ENCODE measurements at places on chromosomes 6 and 20.

DNA sequence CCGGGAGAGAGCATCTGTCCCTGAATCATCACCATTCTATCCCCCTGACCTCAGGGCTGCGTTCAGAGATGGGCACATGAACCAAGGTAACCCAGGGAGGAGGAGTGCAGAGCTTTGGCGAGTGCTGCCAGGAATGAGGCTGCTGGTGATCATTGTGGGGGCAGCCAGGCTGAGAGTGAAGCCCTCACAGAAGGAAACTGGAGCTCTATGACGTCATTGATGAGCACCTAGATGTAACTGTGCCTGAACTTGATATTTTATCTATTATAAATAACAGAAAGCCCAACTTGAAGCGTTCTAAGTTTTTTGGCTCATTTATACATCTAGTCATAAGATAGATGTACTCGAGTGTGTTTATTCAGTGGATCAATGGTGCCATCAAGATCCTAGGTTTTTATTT lies 17.3 kb upstream of the TSHZ2 start:
- no peak for DNase-seq

GRCh38 chr20:31684153-31685015 lies 38.3 kb downstream of the BCL2L1 start:
- DNase-seq = no peak

DNA sequence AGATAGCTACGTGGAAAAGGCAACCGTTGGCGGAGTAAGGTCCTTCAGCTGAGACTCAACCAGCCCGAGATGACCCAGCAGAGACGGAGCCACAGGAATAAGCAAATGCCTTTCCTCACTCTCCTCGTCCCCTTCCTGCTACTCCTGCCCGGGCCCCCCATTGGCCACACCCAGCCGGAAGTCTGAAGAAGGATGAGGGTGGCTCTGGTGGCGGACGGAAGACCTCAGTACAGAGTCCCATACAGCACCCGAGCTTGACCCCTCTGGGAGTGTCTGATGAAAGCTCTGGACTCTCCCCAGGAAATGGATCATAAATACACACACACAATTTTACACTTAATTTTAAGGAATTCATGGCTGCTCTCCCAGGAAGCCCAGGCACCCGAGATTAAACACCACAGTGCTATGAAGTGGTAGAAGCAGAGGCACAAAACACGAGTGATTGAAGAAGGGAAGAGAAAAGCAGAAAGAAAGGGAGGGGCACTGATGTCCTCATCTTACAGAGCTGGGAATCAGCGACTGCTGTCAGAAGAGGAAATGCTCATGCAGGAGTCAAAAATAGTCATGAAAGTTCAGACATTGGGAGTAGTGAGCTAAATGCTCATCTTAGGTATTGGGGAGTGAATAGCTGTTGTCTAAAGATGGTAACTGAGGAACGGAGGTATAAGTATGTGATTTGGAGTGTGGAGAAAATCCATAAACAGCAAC lies 125.6 kb downstream of the BANF2 start:
- DNase-seq = no peak

DNA sequence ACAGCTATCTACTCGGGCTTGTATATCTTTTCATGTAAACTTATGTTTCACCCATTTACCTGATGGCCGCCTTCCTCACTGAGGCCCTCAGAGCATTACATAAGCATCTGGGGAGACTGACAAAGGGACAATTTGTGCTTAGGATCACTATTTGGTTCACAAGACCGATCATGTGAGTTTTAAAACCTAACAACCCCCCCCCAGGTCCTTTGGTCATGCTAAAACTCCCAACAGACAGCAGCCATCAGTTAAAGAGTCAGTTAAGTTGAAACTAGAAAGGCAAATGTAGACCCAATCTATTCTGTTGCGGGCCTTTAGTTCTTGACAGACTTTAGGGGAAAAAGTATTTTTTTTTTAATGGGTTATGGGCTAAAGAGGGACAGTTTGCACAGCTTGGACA lies 205.0 kb upstream of the RNF24 start:
- DNase-seq = no peak

- DNase-seq = no peak
Measured at GRCh38 chr6:109944448-109944847, 33.7 kb upstream of the GPR6 start.

DNA sequence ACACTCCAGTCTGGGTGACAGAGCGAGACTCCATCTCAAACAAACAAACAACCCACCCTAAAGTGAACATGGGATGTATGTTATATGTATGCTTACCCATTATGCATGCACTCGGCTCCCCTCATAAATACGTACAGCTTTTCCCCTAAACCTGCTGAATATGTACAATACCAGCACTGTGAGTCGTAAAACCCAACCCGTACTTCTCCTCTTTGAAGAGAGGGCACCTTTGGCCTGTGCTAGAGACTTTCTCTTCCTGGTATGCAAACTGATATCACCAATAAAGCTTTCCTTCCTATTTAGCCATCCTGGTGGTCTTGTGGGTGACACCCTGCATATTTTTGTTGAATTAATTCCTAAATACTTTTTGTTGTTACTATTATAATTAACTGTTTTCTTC lies 51.3 kb downstream of the VSTM2L start:
- no peak for DNase-seq

GRCh38 chr6:36962874-36963273 lies 8.3 kb downstream of the PI16 start:
- DNase-seq = peak; percentile 51

DNA sequence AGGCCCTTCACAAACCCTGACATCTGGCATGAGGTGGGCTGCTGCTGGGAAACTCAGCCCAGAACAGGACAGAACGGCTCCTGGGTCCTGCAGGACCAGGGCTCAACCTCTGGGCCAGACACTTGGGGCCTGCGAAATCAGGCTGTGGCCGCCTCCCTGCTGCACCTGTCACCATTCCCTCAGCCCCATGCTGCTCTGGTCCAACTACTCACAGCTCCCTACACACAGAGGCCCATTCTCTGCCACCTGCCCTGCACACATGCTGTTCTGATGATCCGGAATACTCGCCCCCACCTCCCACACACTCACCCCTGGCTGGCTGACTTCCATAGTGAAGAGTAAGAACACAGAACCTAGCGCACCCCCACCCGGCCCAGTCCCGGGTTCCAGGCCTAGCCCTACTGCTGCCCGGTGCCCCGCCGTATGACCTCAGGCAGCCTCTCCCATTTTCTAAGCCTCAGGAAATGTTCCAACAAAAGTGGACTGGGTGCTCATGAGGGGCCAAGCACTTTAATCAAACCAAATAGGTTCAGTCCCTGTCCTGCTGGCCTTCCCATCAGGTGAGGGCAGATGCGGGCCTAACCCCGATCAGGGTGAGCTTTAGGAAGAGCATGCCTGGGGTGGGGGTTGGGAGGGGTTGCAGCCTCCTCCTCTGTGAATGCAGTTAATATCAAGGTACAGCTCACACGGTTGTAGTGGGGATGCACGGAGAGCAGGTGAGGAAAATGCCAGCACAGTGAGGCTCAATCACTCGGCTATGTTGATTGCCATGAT lies 3.9 kb downstream of the PEDS1 start:
- no peak for DNase-seq

Measured in brain microvascular endothelial cell (primary cell).